ENCODE measurements at places on chromosomes 16 and 17. TPM values are rescaled to one million over a fixed set of nuclear protein-coding genes. Genes with fewer than 3 reads are reported as not detected.

- DNase-seq: no peak
These were observed 296.2 kb upstream of the IRX3 start for GRCh38 chr16:54582631-54583250.

DNA sequence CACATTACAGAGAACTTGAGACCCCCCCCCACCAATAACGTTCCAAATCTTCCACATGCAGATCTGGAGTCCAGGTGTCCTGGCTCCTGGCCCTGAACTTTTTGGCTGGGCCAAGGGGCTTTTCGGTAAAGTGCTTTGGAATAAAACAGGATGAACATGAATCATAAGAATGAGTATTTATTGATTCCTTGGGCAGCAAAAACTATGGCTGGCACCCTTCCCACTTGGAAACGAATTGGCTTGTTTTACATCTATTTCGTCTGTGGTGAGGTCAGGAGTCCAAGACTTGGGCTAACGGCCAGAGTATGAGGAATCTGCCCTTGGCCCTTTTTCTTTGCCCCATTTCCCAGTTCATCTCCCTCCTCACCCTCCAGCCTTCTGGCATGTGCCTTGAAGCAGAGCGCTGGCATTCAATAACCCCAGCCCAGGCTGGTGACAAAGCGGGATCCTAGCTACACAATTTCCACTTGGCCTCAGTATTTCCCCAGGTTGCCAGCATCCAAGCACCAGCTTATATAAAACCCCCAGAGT lies 4.1 kb upstream of the UBTF start:
- DNase-seq: no peak

- no peak for DNase-seq
These were observed 22.7 kb upstream of the KCNJ12 start for GRCh38 chr17:21353326-21354010.

GRCh38 chr17:28849281-28849680 lies 5.5 kb upstream of the ERAL1 start:
- DNase-seq: no peak

DNA sequence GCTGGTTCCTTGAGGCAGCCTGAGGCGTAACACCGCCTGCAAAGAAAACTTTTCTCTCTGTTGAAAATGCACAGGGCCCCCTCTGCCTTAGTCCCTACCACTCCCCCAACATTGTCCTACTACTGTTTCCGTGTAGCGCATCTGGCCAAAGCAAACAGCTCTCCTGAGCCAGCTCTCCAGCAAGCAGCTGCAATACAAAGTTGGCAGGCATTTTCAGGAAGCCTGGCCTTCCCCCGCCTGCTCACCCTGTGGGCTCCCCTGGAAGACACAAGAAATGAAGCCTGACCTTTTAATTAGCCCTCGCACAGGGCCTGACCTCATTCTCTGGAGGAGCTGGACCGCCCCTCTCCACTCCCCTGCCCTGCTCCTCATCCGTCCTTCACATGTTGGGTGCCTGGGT lies 66.7 kb downstream of the SOX9 start:
- no peak for DNase-seq

DNA sequence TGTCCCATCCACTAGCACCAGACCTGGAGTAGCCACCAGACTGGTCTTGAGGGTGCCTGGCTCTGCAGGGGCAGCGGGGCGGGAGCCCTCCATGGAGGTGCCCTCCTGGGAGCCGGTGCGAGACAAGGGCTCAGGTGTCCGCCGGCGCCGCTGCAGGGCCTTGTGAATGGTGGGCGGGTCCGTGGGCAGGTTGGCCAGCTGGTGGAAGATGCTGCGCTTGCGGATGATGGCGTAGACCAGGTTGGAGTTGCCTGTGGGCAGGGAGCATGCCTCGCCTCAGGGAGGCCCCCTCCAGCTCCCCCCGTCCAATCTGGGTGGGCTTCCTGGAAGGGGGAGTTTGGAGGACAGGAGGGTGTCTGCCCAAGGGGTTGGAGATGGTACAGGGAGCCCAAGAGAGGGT lies 18.4 kb downstream of the OTOP3 start:
- no peak for DNase-seq

- DNase-seq: no peak
These were observed 55.7 kb upstream of the HAS3 start for GRCh38 chr16:69049603-69050375.

GRCh38 chr16:10868596-10869469 lies 8.2 kb upstream of the CIITA start:
- DNase-seq: no peak

DNA sequence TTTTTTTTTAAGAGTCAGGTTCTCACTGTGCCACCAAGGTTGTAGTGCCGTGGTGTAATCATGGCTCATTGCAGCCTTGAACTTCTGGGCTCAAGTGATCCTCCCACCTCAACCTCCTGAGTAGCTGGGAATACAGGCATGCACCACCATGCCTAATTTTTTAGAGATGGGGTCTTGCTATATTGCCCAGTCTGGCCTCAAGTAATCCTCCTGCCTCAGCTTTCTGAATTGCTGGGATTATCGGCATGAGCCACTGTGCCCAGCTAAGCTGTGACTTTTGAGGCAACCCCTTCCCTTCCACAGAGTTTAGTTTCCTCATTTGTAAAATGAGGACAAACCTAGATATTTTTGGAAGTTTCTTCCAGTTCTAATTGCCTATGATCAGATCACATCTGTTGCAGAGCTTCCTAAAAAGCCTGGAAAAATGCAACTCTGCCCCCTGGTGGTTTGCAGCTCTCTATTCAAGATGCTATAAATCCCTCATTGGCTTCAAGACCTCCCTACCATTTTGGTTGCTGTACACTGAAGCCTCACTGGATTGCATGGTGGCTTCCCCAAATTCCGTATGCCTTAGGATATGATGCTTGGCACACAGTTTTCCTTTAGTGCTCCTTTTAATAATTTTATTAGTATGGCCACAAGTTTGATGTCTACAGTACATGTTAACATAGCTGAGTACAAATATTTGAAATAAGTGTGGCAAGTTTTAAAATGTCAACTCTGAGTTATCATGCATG lies 19.3 kb downstream of the GDE1 start:
- DNase-seq: peak; percentile 51

- DNase-seq: peak; percentile 63
These were observed at the start of gene ATP1B2 for GRCh38 chr17:7650509-7651096. Gene ATP1B2 (plus strand): TSS chr17:7650926. CDS start chr17:7651519, 593 bp downstream.

GRCh38 chr16:50234771-50235556 lies 31.4 kb upstream of the ADCY7 start:
- no peak for DNase-seq

DNA sequence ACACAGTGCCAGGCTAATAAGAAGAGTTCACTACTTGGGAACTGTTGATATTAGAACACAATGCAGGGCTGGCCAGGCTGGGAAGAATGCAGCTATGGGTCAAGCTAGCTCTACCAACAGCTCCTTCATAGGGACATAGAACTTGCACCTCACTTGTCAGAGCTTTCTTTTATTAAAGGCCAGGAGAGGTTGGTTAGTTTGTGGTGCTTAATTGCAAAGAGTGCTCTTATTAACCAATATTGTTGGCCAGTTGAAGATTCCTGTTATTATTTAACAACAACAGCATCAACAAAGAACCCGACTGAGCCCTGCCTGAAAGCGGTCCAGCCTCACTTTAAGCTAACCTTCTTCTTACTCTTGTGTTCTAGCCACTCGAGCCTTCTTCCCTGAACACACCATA lies 43.4 kb upstream of the ANKFN1 start:
- no peak for DNase-seq

- no peak for DNase-seq
These were observed 27.8 kb upstream of the GOSR2 start for GRCh38 chr17:46895171-46895570.

DNA sequence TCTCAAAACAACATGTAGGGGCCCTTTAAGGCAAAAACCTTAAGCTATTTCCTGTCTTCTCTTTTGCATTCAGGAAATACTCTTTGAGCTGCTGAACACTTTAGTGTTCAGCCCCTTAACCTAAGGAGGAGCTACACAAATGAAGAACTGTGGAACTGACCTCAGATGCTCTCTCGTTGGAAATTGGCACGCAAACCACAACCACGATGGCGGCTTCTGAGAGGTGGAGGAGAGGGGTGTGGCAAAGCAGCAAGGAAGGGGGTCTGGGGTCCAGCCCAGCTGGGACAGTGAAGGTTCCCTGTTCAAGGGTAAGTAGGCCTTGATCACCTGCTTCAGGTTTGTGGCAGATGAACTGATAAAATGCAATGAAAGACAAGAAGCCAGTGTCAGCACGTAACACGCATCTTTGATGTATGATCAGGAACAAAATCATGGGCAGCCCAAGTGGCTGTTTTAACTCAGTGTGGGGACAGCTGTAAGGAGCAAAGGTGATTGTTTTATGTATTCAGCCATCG lies 291.6 kb upstream of the TNRC6C start:
- peak; percentile 83 for DNase-seq

GRCh38 chr17:11506635-11507034 lies 91.6 kb upstream of the DNAH9 start:
- DNase-seq: no peak

Gene CDRT15
- not detected for total RNA-seq

Gene HBA1
- total RNA-seq: not detected

Gene TSNAXIP1
- total RNA-seq: 0.44 TPM

Gene SCNN1G
- not detected for total RNA-seq

Gene CTRB1
- total RNA-seq: not detected

Gene ADAP2
- 4.6 TPM for total RNA-seq

Gene TPSG1
- not detected for total RNA-seq

All from CD4-positive, alpha-beta memory T cell (primary cell).